ENCODE measurements at places on chromosomes 5 and 9. TPM values are rescaled to one million over a fixed set of nuclear protein-coding genes. Genes with fewer than 3 reads are reported as not detected.

GRCh38 chr5:134136771-134137170, 22.3 kb downstream of the TCF7 start:
- no peak for DNase-seq

The SNCAIP gene
- total RNA-seq: not detected

DNA sequence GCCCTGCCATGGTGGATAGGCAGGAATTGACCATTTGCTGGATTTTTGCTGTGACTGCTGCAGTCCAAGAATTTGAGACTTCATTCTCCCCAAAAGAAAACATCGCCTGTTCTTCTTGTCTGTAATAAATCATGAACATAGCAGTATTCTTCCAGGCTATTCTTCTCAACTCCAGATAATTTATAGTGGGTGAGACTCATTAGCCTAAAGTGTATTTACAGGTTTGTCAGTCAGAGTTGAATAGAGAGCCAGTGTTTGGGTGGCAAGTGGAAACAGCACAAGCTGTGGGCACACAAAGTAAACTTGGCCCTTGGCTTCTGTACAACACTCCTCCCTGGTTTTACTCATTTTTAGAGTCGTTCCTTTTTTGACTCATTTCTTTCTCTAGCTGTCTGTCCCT, 128.2 kb upstream of the VCAN start:
- no peak for DNase-seq

The ARAP3 gene
- total RNA-seq: 19.6 TPM

The PCSK5 gene
- 5.7 TPM for total RNA-seq

- no peak for DNase-seq
Observed at GRCh38 chr9:89078860-89079259, 87.6 kb downstream of the S1PR3 start.

DNA sequence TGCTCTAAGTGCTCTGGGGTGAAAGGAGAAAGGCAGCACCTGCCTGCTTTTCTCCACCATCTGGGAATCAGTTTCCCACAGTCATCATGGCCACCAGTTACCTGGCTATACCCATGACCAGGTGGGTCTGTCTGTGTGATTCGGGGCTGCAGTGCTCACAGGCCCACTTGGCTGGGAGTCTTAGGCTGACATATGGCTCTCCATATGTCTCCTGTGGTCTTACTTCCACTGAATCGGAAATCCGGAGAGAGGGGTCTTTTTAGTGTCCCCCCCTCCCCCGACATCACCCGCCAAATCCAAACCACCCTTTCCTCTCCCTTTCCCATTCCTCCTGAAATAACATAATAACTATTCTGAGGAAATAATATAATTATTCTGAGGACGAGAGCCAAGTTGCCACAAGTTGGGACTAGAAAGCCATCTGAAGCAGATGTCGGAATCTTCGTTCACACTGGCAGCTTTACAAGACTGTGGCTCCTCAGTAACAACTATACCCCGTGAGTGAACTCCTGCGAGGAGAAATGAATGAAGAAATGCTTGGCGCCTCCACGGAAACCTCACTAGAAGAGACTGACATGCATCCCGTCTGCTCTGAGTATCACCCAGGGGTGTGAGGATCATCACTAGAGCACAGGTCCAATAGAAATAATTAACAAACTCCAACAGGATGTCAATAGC, 143.4 kb downstream of the MYO10 start:
- no peak for DNase-seq

The OGN gene
- not detected for total RNA-seq

DNA sequence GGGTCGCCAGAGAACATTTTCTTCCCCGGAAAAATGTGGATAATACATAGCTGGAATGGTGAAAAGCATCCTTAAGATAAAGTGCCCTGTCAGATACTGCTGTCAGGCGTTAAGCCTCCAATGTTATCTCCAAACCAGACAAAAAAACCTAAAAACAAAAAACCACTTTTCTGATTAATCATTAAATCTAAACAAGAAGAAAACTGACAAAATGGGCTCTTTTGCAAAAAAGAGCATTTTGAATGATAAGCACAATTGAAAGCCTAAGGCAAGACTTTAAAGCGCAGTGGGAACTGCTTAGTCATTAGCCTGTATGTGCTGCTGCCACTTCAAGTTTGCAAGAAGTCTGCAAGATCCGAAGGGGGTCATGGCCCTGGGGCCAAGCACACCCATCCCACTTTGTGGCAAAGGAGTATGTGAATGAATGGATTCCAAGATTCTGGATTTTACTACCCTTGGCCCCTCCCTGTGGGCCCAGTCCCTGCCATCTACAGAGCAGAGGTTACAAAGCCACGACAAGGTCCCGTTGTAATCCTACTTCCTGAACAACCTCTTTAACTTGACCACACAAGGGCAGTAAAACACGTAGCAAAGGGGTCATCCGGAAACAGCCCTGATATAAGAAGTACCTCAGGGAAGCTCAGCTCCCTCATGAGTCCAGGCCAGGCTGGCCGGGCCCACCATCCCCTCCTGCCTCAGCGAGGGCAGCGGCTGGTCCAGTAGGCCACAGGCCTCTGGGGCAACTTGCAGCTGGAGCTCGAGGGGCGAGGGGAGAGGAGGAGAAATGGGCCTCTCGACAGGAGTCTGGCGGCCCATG, 29.7 kb downstream of the SHB start:
- no peak for DNase-seq

DNA sequence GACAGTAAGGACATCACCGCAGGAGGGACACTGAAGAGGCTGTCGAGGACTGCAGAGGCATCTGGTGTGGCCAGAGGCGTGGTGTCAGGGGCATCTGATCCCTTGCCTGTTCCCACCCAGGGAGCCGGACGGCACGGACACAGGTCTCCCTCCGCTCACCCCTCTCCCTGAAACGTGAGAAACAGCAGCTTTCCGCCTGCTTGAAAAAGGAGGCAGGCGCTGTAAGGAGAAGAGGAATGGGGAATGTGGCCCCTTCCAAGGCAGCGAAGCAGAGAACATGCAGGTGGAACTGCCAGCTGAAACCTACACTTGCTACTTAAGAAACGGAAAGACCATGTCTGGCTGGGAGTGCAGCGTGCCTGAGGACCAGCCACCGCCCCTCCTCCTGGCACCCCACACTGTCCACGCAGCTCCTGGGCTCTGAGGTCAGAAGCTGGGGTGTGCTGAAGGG, 176.2 kb downstream of the GAPVD1 start:
- no peak for DNase-seq

The MRPL50 gene
- 4.4 TPM for total RNA-seq

The ATP10B gene
- total RNA-seq: not detected

The PCDHGB6 gene
- 2.1 TPM for total RNA-seq

- DNase-seq: no peak
Observed at GRCh38 chr5:107592515-107592914, 78.2 kb downstream of the EFNA5 start.

DNA sequence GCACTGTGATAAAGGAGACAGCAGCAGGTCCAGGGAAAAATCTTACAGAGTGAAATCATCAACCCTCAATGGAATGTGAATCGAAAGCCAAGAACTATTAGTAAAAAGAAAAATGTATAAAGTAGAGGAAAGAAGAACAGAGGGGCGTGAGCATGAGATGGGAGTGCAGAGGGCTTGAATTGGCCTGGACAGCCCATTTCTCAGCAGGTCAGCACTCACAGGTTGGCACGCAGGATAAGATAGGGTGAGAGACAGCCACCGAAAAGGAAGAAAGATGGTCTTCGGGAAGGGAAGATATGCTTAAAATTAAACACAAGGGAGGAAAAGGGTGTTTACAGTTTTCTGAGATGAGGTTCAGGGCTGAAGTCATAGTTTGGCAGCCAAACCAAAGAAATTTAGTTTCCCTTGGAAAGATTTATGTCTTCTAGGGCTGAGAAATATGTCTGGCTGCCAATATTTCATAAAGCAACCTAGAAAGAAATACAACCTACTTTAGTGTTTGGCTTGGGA, 524.7 kb downstream of the SPATA31D1 start:
- no peak for DNase-seq

DNA sequence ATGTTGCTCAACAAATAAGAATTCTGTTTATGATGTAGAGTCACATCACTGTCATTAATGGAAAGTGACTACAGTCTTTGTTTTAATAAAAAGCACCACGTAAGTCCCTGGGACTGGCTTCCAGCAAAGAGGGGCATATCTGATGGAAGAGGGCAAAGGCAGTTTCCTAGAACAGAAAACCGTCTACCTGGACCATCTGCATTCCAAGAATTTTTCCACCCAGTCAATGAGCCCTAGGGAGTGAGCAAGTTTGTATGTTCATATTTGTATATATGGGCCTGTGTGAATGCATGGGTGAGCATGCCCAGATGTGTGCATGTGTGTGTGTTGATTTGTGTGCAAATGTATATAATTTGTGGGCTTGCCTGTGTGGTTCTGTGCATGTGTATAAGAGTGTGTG, 156.8 kb upstream of the SEMA6A start:
- DNase-seq: no peak

The TMEM215 gene
- total RNA-seq: not detected

The CMBL gene
- total RNA-seq: 1.0 TPM

- DNase-seq: no peak
Observed at GRCh38 chr5:165594693-165595092, 2089.3 kb downstream of the MAT2B start.

- DNase-seq: no peak
Observed at GRCh38 chr9:34190996-34191892, 12.4 kb downstream of the UBAP1 start.

DNA sequence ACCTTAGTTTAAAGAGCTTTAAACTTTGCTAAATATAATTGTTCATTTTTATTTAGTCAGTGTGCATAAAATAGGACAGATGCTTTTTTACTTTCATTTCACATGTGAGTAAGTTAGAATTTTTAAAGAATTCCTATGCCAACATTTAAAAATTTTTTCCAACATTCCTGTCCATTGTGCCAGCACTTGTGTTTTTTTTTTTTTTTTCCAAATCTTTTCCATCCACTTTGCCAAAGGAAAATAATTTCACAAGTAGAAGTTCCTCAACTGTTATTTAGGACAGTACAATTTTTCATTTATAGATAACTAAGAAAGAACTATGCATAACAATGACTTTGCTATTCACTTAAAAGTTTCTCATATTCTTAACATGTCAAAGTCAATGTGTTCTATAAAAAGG, 189.5 kb downstream of the ADAMTS6 start:
- no peak for DNase-seq

The VLDLR gene
- 2.4 TPM for total RNA-seq

The ADGRV1 gene
- total RNA-seq: not detected

GRCh38 chr5:104977529-104977928, 1414.9 kb upstream of the NUDT12 start:
- no peak for DNase-seq

DNA sequence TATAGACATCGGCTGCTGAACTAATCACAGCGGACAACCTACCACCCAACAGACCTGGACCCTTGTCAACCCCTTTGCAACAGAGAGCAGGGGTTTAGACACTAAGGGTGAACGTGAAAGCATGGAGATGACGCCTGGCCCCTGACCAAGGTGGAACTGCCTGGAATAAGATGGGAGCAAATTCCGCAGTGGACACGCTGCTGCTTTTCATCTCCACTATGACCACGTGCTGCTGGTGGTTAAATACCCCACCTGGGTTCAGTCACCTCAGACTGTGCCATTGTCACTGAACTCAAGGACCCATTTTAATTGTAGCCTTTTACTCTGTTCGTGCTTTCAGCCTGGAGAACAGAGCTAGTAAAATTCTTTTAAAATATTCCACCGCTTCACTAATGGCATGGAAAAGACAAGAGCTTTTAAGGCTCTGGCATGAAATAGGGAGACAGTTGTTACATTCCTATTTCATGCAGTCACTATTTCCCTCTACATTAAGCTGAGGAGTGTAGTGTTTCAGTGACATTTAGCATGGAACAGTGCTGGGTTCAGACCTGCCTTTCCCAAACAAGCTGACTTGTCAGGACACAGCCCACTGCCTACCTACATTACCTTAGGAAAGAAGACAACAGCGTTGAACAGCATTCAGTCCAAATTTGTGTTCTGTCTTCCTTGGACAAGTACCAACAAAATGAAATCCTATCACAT, 96.8 kb downstream of the ANKRD18B start:
- no peak for DNase-seq

GRCh38 chr9:805151-805550, 36.3 kb upstream of the DMRT1 start:
- DNase-seq: no peak

DNA sequence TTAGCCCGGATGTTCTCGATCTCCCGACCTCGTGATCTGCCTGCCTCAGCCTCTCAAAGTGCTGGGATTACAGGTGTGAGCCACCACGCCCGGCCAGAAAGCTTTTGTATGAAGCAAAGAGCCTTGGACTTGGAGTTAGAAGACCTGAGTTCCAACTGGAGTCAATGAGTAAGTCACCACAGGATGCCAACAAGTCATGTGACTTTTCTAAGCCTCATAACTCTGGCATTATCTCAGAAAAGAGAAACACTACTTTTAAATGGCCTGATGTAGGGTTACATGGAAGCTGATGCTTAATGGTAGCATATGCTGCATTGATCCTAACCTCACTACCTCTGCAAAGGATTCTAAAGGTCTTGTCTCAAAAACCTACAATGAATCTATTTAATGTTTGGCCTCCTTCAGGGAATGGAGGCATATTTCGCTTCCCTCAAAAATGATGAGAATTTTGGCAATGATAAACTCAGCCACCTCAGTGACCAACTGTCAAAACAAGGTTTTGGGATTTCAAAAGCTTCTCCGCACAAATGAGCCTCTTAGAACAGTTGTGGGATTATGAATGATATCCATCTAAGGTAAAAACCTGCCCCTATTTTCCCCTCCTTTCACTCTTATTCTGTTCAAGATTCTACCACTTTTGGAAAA, 236.8 kb downstream of the ACTL7B start:
- no peak for DNase-seq

GRCh38 chr9:17623965-17624364, 45.1 kb downstream of the SH3GL2 start:
- no peak for DNase-seq

GRCh38 chr5:134819407-134819963, 26.3 kb upstream of the C5orf24 start:
- DNase-seq: no peak

GRCh38 chr5:93654676-93655075, 71.7 kb downstream of the NR2F1 start:
- DNase-seq: no peak

The MEGF10 gene
- not detected for total RNA-seq

- no peak for DNase-seq
Observed at GRCh38 chr5:14744296-14745187, 80.0 kb downstream of the OTULIN start.

The TAF1L gene
- 0.05 TPM for total RNA-seq

- no peak for DNase-seq
Observed at GRCh38 chr9:112033237-112034215, 136.9 kb downstream of the UGCG start.

The PRRX2 gene
- not detected for total RNA-seq

The PCDHB7 gene
- not detected for total RNA-seq

- no peak for DNase-seq
Observed at GRCh38 chr9:20569525-20569924, 52.8 kb downstream of the MLLT3 start.

DNA sequence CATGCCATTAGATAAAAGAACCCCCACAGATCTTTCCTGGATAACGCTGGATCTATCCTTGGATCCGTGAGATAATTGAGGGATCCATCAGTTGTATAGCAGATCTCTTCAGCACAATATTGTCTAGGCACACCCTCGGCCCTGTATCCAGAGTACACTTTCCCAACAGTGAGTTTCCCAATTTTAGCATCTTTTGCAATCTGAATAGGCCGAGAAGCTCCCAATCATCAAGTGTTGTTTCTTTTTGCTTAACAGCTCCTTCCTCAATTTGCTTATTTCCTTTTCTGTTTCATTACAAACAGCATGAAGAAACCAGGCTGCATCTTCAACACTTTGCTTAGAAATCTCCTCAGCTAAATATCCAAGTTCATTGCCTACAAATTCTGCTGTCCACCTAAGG, 4.4 kb upstream of the SPTLC1 start:
- DNase-seq: no peak

The PRRT1B gene
- not detected for total RNA-seq

GRCh38 chr5:132479111-132479951, 11.2 kb downstream of the IRF1 start:
- DNase-seq: peak; percentile 47

Measured in natural killer cell (primary cell).